Epithelial cell of proximal tubule (primary cell): ENCODE measurements at places on chromosomes 3 and 15. TPM values are rescaled to one million over a fixed set of nuclear protein-coding genes. Genes with fewer than 3 reads are reported as not detected.

The RPP25 gene
- total RNA-seq, result 6.1 and 9.0 TPM in 2 replicates

DNA sequence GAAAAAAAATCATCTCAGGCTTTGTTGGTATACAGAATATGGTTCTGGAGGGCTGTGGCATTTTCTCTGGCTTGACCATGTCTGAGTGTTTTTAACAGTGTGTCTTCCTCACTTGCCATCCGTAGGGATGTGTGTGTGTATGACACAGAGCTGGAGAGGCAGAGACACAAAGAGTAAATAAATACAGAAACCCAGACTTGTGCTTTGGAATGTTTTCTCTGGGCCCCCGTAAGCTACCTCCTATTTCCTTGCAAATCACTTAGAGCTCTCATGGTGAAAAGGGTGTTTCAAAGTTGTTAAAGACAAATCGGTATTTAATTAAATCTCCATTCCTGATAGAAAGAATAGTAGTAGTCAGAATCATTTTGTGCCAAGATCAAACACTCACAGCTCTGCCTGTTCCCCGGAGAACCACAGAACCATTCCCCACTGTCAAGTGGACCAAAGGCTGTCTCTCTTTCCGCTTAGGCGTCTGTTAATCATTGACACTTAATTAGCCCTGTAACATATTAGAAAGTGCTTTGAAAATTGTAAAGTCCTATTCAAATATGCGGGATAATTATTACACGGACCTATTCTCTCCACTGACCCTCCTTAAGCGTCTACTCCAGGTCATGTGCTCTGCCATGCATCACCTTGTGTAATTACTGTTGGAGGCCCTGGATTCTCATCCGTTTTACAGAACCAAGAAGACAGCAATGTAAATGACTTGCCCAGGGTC is 313.6 kb upstream of the TLE3 start:
- DNase-seq, result peak; percentile 56

GRCh38 chr3:154829929-154830328 is 250.2 kb upstream of the MME start:
- DNase-seq, result no peak

The CDHR4 gene
- not detected in 2 replicates for total RNA-seq

GRCh38 chr15:78396976-78397375 is 41.0 kb upstream of the IREB2 start:
- no peak for DNase-seq
